ENCODE measurements at places on chromosomes 13 and 19. TPM values are rescaled to one million over a fixed set of nuclear protein-coding genes. Genes with fewer than 3 reads are reported as not detected.

GRCh38 chr13:77000475-77000874, 8.6 kb downstream of the CLN5 start:
- DNase-seq: no peak

DNA sequence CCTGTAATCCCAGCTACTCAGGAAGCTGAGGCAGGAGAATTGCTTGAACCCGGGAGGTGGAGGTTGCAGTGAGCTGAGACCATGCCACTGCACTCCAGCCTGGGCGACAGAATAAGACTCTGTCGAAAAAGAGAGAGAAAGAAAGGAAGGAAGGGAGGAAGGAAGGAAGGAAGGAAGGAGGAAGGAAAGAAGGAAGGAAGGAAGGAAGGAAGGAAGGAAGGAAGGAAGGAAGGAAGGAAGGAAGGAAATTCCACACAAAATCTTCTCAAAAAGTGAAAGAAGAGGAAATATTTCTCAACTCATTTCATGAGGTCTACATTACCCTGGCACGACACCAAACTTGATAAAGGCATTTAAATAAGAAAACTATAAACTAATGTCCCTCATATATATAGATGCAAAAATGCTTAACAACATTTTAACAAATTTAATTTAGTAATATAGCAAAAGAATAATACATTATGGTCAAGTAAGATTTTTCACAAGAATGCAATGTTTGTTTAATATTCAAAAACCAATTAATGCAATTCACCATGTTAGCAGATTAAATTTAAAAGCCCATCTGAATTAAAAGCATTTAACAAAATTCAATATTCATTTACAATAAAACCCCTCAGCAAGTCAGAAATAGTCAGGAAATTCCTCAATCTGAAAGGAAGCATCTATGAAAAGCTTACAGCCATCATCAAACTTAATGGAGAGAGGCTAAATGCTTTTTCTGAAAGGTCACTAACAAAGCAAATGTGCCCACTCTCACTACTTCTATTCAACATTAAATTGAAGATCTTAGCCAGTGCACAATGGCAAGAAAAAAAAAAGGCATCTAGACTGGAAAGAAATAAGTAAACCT, 12.0 kb upstream of the CPB2 start:
- DNase-seq: no peak

Gene PVR
- 3.5 TPM for total RNA-seq

Gene ARL11
- 4.3 TPM for total RNA-seq

GRCh38 chr13:51152701-51153100, 41.6 kb upstream of the C13orf42 start:
- DNase-seq: no peak

Gene ETV2
- total RNA-seq: 1.9 TPM

DNA sequence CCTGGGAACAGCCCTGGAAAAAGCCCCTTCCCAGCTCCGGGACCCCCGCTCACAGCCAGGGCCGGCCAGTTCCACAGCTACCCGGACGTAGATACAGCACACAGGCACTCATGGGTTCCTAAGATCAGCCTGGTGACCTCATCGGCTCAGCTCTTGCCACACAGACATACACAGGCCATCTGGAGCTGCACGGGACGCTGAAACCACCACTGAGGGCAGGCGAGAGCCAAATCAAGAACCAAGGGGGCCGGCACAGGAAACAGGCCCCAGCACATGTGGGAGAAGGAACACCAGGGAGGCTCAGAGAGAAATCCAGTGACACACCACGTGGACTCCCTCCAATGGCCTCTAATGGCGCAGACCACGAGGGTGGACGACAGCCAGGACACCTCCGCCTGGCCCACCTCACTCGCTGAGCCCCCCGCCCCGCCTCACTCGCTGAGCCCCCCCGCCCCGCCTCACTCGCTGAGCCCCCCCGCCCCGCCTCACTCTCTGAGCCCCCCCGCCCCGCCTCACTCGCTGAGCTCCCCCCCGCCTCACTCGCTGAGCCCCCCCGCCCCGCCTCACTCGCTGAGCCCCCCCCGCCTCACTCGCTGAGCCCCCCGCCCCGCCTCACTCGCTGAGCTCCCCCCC, 69.7 kb upstream of the C13orf46 start:
- no peak for DNase-seq

- no peak for DNase-seq
Measured at GRCh38 chr13:42380420-42381164, 108.6 kb downstream of the AKAP11 start.

- DNase-seq: no peak
Measured at GRCh38 chr13:113245849-113246796, 36.7 kb downstream of the CUL4A start.

- no peak for DNase-seq
Measured at GRCh38 chr13:89977203-89977602, 1370.3 kb upstream of the MIR17HG start.

DNA sequence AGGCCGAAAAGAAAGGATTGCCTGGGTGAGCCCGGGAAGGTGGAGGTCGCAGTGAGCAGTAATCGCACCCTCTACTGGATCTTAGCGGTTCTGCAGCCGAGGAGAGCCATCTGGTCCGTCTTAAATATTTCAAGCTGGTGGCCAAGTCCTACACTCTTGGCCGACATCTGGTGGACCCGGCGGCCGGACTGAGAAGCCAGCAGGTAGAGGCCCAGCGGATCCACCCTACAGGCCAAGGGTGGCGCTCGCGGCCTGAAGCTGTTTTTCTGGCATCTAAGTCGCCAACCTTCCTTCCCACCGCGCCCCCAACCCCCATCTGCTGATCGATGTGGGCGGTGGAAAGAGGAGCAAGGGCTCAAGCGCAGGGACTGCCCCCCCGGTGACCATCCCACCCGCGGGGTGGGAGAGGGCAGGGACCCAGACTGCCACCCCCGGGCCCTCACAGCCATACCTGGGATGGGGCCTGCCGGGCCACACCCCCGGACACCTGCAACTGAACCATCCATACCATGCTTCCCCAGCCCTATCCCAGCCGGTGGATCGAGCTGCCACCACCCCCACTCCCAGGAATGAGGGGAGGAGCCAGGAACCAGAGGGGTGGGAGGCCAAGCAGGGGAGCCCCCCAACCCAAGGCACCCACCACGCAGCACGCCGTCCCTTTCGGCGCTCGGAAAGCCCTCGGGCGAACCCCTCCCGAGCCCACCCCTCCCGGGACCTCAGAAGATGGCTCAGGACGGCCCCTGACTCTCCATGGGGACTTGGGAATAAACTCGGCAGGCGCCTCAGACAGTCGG, 46.3 kb upstream of the ZNF730 start:
- peak; percentile 26 for DNase-seq

DNA sequence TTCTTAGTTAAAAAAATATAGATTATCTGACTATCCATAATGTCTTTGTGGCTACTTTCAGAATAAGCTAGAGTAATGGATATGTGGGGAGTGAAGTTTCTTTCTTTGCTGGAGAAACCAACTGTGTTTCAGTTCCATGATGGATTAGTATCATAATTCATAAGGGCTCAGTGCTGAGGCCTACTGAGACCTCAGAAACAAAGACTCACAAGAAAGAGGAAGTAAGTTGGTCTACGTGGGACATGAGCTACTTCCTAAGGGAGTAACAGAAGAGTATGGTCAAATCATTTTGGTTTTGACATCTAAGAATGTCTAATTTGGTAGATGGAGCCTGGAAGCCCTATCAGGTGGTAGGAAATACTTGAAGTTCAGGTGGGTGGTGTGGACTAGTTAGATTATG, 99.0 kb upstream of the HTR2A start:
- DNase-seq: no peak

GRCh38 chr13:35349673-35350278, 126.7 kb downstream of the MAB21L1 start:
- no peak for DNase-seq
